Activated naive CD4-positive, alpha-beta T cell (primary cell): ENCODE measurements at places on chromosomes 16 and 17.

DNA sequence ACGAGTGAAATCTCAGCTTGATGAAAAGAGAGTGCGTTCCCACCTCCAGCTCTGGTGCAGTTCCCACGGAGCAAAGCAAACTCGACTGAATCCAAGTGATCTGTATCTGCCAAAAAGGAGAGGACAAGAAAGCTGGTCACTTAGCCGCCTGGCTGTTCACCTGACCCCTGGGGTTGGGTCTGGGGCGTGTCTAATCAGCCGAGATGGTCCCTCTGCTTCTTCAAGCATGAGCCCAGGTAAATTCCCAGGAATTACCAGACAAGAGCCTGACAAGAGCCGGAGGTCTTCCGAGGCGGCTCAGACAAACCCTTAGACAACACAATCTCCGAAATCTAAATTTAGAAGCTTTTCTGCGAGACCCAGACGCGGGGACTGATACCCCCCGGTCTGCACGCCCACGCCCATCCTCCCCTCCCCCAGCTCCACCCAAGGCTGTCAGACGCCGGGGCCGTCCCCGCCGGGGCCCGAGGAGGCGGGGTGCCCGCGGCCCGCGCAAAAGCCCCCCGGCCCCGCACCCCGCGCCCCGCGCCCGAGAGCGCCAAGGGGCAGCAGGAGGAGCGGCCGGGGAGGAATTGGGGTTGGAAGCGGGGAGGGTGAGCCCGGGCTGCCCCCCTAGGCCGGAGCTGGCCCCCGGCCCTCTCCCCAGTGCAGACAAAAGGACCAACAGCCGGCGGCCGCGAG is 674 bp downstream of the ZNF821 start:
- DNase-seq: no peak

- no peak for DNase-seq
Measured at GRCh38 chr16:473046-474043, 47.9 kb downstream of the RAB11FIP3 start.

- no peak for DNase-seq
Measured at GRCh38 chr16:67957622-67958021, 10.8 kb downstream of the SLC12A4 start.

DNA sequence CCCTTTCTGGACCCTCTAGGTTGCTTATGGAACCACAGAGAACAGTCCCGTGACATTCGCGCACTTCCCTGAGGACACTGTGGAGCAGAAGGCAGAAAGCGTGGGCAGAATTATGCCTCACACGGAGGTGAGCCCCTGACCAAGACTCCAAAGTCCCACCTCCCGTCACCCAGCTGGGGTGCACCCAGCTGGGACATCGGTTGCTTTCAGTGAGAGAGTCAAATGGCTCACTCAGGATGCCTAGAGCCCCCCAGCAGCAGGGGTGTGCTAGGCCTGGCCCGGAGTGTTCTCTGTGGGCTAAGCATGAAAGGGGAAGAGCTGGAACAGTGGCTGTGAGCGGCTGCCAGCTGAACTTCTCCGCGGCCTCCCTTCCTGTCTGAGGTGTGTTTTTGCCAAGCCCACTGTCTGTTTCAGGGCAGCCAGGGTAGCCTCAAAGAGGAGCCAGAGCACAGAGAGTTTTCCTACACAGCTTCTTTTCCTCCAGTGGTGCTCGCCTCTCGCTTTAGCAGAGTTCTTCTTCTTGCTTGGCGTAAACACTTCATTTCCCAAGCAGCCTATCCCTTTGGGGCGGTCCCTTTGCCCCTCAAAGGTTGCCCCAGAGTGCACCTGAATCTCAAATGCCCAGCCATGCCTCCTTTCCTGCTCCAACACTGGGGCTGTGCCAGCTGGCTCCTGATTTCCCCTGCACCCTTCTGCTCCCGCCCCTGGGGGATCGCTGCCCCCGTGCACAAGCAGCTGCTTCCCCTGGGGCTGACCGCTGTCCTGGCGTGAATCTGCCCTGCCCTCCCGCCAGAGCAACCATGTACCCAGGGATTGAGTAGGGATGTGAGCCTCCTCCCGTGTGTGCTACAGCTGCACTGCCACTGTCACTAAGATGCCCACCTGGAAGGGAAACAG is 2.6 kb upstream of the CHAD start:
- no peak for DNase-seq

- DNase-seq: no peak
Measured at GRCh38 chr17:81391293-81391935, 3.8 kb upstream of the BAHCC1 start.

DNA sequence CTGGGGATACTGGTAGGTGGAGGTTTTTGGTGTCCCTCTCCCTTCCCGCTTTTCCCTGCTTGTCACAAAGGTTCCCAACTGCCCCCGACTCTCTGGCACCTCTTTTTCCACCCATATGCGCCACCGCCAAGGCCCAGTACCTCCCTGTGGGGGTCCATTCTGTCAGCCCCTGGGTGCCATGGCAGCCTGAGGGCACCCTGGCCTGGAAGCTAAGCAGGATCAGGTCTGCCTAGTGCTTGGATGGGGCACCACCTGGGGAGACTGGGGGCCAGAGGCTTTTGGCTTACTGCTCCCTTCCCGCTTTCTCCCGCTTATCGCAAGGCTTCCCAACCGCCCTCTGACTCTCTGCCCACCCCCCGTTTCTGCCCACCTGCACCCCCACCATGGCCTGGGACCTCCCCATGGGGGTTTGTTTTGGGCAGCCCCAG is 2286.4 kb downstream of the TP53TG3F start:
- no peak for DNase-seq

GRCh38 chr17:48907713-48908046 is 527 bp upstream of the UBE2Z start:
- DNase-seq: no peak

GRCh38 chr16:62288990-62289629 is 252.9 kb upstream of the CDH8 start:
- no peak for DNase-seq

DNA sequence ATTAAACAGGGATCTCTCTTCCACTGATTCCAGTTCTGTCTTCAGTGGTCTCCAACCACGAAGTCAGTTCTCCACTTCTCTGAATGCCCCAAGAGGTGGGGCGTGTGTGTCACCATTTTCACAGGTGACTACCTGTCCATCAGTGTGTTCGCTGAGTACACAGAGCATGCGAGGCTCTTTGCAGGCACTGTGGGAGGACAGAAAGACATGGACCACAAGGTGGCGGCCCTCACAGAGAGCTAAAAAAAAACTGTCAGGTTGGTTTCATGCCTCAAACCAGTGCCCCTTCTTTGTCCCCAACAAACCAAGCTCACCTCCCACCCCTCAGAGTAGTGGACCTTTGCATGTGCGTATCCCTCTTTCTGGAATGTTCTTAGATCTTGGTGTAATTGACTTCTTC is 13.8 kb downstream of the EMP2 start:
- no peak for DNase-seq

- DNase-seq: no peak
Measured at GRCh38 chr16:83348991-83349390, 458.8 kb upstream of the HSBP1 start.

DNA sequence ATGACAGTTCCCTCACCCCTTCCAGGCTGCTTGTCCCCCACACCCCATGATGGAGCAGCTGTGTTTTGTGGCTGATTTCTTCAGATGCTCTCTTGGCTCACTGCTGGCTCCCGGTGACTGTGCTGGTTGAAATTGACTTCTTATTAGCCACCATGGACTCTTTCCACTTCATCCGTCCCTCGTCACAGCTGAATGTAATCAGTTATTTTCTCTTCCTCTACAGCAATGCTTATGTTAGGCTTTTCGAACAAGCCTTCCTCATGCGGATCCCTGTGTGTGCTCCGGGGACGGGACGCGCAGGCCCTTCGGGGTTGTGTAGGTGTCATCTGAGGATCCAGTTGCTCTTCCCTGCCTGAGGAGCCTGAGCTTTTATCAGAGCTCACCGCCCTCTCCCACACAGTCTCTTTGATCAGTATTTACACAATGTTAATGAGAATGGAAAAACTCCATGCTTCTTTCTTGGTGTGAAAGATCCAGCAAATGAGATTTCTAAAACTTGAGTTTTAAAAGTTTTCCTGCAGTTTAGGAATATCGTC is 87.5 kb downstream of the RPTOR start:
- no peak for DNase-seq

DNA sequence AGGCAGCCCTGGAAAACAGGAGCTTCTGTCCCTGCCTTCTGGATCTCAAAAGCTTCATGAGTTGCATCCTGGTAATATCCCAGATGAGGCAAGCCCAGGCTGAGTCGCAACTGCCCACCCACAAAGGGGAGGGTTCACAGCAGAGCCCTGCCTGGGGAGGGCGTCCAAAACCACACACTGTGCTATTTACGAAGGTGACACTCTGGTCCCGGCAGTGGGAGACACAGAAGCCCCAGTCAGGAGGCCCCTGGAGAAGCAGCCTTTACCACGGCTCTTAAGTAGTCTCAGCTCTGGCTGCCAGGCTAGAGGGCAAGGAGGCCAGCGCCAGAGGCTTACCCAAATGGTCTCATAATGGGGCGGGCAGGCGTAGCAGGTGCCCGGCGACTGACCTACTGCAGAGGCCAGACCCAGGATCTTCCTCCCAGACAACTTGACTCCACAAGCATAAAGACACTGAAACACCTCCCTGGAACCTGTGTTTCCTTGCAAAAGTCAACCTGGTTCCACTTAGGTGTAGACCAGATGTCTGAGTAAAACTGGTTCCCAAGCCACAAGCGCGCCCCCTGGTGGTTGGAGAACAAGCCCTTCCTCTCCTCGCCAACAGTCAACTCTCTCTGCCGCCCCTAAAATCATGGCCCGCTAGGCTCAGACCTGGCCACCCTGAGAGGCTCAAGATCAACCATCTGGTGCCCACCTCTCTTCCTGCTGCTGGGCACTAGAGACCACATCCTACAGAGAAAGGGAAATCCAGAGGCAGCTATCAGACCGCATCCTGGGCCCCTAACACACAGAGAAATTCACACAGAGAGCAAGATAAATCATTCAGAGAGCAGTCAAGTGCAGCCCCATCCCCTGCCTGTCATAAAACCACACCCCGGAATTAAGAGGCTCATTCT is 5.2 kb downstream of the AXIN2 start:
- peak; percentile 93 for DNase-seq

GRCh38 chr17:50499270-50499669 is 9.0 kb upstream of the MYCBPAP start:
- no peak for DNase-seq

GRCh38 chr17:4920351-4921048 is 11.6 kb upstream of the GP1BA start:
- DNase-seq: no peak

DNA sequence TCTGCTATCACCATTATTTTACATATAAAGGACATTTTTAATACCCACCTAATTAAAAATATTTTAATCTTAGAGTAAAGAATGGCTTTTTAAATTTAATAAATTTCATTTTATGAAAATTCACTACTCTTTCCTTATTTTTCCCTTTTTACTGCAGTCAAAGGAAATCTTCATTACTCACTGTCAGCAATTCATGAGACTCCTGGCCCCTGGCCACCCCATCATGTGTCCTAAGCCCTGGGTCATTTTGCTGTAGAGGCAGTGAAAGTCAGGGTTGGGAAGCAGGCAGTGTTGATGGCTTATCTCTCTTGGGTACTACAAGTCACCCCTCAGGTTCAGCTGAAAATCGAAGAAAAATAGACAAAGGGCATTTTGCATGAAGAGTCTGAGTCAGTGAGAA is 468.6 kb upstream of the CCL2 start:
- DNase-seq: no peak

GRCh38 chr17:3659541-3660111 is 8.8 kb downstream of the TAX1BP3 start:
- DNase-seq: no peak

GRCh38 chr17:45963889-45964288 is 35.2 kb upstream of the STH start:
- DNase-seq: no peak

DNA sequence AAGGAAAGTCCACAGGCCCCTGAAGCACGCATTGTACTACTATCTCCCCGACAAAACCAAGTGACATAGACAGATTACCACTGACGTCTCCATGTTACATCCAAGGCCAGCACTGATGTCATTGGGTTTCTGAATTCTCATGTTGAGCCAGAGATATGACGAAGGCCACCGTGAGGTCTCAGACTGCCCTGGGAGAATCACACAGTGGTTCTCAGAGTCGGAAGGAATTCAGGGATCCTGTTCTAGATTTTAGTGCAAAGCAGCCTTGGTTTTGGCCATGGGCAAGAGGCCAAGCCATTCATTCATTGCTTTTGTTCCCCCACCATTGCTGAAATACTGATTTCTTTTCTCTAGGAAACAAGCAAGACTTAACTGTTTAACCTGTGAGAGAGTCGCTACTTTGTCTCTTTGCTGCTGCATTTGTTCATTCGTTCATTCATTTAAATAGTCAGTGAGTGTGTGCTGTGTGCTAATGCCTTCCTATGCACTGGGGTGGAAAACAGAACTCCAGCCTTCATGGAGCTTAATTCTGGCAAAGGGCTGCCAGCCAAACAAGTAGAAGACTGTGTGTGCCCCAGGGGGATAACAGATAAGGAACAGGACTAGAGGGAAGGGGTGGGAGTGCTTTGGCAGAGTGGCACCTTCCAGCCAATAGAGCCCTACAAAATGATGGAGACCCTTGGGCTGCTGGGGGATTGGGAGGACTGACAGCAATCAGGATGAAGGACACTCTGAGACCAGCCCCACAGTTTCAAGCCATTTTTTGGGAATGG is 222.3 kb downstream of the MSI2 start:
- no peak for DNase-seq

DNA sequence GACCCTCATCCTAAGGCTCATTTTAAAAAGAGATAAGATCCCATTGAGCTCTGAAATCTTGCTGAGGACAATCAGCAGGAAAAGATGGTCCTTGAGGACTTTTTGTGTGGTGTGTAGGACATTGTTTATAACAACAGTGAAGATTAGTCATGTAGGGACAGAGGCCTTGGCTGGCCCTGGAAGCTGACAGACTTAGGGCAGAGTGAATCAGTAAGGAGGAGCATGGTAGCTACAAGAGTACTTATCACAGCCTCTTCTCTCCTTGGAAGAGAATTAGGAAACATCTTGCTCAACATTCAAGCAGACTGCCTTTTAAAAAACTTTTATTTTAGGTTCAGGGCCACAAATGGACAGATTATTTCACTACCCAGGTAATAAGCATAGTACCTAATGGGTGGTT is 665.9 kb upstream of the SALL1 start:
- DNase-seq: no peak

GRCh38 chr16:88738151-88739084 is 32.1 kb downstream of the CTU2 start:
- no peak for DNase-seq

- DNase-seq: no peak
Measured at GRCh38 chr16:47705266-47705665, 244.1 kb downstream of the PHKB start.

DNA sequence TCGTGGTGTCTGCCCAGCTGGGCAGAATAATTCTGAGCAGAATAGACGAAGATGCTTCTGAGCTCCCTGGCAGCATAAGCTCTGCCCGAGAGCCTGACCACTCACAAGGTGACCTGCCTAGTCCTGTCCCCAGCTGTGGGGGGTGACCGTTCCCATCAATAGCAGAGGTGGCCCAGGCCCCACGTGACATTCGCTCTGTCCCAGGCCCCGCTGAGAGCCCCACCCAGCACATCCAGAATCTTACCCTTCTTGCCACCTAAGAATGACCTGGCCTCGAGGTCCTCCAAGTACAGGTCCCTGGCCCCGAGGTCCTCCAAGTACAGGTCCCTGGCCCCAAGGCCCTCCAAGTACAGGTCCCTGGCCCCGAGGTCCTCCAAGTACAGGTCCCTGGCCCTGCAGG is 695 bp upstream of the TMEM204 start:
- DNase-seq: no peak
